SHP77 treated with DMSO at 0.1 percent for 48 hours (cell line): ENCODE measurements at places on chromosomes 12 and 14.

DNA sequence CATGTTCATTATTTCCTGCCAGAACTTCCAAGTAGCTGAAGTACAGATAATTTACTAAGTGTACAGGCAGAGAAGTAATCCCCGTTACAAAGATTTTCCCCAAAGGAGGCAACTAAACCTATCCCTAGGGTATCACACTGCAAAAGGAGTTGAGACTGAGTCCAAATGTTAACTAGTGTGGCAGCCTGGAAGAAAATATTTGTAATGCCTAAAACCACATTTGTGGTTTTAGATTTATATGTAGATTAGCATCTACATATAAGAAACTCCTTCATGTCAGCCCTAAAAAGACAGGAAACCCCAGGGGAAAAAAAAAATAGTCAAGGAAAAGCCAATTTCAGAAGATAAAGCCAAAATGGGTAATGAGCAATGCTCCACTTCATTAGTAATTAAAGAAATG, 1.4 kb upstream of the RNASE12 start:
- no peak for DNase-seq

DNA sequence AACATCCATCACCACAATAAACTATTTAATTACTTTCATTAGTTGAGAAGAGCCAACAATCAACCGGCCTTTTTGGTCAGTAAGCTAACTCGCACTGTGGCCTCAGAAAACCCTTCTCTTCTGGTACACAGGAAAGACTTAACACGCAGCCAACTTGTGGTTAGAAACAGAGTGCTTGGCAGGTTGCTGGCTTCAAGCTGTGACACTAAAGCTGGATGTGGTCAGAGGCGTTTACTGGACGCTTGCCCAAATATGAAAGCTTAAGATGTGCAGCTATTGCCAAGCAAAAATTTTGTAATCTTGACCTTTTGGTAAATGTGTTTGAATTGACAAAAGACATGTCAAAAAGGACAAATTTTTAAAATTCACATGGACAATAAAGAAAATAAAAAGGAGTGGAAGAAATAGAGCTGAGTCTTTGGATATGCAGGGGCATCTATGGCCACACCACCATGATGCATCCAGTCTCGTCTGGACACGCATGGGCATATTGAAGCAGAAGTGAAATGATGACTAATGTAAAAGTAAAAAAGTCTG, 2.6 kb upstream of the KLRK1 start:
- no peak for DNase-seq

GRCh38 chr14:71618716-71619115, 313.5 kb upstream of the RGS6 start:
- DNase-seq, result no peak

DNA sequence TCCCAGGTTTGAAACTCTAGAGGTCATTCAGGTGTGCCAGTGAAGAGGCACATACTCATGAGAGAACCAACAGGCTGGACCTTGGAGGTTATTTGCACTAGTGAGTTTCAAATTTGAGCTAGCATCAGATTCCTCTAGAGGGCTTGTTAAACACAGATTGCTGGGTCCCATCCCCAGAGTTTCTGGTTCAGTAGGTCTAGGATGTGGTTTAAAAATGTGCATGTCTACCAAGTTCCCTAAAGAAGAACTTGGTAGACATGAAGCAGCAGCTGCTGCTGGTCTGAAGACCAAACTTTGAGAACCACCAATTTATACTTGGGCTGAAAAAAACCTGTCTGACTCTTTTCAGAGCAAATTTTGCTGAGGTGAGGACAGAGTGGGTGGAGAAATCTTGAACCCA, 61.7 kb downstream of the SUSD6 start:
- DNase-seq, result no peak

GRCh38 chr12:102993537-102993936, 36.1 kb downstream of the ASCL1 start:
- no peak for DNase-seq

DNA sequence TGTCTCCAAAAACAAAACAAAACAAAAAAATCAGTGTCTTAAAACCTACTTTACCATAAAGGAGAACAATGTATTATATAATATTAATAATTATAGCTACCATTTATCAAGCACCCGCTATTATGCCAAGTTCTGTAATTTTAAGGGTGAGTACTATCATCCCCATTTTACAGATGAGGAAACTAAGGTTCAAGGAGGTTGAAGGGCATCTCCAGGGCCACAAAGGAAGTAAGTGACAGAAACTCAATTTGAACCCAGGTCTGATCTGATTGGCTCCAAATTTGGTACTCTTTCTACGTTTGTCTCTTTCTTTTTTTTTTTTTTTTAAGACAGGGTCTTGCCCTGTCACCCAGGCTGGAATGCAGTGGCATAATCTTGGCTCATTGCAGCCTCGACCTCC, 115.4 kb downstream of the BCAT1 start:
- DNase-seq, result no peak

- no peak for DNase-seq
These were observed 10.6 kb upstream of the VWF start for GRCh38 chr12:6135071-6135470.

DNA sequence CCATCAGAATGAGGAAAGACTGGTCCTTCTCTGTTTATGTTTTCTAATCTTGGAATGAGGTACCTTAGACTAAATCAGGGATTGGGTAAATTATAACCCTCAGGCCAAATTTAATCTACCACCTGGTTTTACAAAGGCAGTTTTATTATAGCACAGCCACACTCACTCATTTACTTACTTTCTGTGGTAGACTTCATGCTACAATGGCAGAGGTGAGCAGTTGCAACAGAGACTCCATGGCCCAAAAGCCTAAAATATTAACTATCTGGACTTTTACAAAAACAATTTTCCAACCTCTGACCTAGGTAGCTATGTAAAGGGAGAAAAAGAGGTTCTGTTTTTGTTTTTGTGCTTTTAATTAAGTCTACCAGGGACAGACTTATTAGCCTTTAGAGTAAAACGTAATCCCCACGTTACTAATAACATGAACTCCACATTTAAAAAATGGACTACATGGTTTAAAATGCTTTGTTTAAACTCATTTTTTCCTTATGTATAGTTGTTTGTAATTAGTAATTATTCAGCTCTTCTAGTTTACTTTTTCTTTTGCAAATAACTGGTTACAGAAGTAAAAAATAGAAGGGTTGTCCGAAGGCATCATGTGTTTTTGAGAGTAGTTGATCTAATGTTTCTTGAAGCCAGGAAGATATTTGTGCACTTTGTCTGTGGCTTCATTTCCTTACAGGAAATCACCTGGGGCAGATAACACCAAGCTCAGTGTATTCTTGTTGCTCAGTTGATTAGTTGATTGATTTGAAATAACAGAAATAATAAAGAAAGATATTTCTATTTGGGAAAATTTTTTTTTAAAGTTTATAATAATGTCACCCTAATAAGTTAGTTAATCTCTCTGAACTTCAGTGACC, 57.6 kb upstream of the ATP2B1 start:
- DNase-seq, result no peak

GRCh38 chr14:38948171-38948570, 154.9 kb downstream of the SEC23A start:
- no peak for DNase-seq

DNA sequence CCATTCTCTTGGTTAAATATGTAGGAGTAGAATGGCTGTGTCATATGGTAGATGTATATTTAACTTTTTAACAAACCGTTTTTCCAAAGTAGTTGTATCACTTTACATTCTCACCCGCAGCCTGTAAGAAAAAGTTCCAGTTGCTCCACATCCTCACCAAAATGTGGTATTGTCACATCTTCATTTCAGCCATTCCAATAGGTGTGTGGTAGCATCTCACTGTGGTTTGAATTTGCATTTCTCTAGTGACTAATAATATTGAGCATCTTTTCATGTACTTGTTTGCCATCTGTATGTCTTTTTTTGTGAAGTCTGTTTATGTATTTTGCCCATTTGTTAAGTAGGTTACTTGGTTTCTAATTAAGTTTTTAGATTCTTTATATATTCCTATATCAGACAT, 78.6 kb downstream of the TBK1 start:
- DNase-seq, result no peak

DNA sequence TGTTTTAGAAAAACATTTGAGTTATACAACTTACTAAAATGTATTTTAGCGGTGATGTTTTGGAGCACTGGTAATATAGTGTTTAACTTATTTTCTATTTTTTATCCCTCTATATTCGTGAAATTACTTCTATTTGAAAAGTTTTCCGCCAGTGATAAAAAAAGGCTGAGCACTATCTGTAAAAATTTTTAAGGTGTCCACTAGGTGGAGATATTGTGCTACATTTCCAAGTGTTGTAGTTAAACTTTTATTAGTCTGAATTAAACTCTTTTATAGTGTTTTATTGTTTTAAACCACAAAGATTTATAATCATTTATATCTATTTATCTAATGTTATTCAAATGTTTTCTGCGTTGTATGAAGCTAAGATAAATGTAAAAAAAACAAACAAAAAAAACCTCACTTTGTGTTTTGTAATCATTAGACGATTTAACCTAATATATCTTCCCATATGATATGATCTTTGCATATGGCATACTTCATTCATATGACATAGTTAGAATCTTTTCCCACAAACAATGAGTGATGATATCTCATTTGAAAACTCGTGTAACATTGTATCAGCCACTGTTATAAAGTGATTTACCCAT, 11.8 kb downstream of the ALG10B start:
- DNase-seq, result peak; percentile 19

DNA sequence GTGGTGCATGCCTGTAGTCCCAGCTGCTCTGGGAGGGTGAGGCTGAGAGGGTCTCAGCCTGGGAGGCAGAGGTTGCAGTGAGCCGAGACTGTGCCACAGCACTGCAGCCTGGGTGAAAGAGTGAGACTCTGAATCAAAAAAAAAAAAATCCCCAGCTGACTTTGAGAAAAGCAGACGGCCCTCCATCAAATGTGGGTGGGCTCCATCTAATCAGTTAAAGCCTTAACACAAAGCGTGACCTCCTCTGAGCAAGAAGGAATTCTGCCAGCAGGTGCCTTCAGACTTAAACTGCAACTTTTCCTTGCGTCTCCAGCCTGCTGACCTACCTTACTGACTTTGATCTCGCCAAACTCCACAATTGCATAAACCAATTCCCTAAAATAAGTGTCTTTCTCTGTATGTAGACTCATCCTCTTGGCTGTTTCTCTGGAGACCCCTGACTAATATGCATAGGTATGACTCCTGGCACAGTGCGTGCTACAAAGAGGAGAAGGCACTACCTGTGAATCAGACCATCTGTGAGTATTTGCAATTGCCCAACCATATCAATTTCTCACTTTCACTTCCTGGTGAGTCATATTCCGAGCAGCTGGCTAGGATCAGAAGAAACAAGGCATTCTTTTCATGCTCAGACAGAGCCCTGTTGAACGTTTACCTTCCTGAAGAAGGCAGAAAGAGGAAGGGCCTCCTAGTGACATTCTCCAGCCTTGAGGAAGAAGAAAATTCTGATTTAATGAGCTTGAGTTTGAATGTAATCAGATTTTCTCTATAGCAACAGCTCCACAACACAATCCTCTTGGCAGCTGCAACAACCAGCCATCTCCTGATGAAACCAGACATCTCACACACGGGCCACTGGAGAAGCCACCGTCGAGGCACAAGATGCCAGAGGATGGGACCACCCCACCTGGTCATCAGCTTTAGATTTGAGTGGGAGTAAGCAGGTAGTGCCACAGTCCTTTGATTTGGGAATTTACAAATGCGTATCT, 54.3 kb downstream of the CLMN start:
- DNase-seq, result peak; percentile 19

GRCh38 chr12:40655451-40655850, 36.8 kb upstream of the CNTN1 start:
- no peak for DNase-seq

- peak; percentile 53 for DNase-seq
These were observed 41.9 kb upstream of the NCOR2 start for GRCh38 chr12:124609041-124609989.

DNA sequence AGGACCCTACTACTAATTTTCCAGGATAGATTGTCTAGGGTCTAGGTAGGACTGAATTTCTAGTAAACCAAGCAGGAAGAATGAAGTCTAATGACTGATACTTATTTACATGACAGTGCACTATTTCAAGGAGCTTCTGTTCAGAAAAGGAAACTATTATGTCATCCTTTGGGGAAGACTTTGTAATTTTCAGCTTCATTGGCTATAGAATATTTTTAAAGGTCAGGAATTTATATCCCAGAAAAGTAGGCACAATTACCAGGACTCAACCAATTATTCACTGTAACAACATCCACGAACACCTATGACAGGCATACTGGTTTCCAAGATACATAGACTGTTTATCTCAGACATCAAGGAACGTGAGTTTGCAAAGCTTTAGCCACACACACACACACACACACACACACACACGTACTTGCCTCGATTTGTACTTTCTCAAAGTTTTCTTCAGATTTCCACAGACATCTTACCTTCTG, 23.2 kb downstream of the OR6S1 start:
- DNase-seq, result no peak

- no peak for DNase-seq
These were observed 6.9 kb downstream of the RTRAF start for GRCh38 chr14:51996148-51996746.

GRCh38 chr12:120741476-120742421, 16.1 kb downstream of the ACADS start:
- DNase-seq, result no peak

GRCh38 chr12:7113389-7113871, 4.4 kb upstream of the C1RL start:
- DNase-seq, result no peak

DNA sequence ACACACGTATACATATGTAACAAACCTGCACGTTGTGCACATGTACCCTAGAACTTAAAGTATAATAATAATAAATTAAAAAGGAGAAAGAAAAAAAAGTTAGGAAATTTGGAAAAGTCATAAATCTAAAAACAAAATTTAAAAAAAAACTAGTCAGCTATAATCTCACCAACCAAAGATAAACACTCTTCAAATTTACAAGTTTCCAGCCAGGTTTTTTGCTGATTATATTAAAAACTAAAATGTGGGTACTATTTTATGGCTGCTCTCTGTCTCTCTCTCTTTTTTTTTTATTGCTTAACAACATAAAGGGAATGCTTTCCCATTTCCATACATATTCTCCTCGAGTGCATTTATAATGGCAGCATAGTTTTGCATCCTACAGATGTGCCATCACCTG, 25.0 kb upstream of the RNASE3 start:
- DNase-seq, result no peak

- no peak for DNase-seq
These were observed 73.8 kb downstream of the PRKCH start for GRCh38 chr14:61395115-61395725.

DNA sequence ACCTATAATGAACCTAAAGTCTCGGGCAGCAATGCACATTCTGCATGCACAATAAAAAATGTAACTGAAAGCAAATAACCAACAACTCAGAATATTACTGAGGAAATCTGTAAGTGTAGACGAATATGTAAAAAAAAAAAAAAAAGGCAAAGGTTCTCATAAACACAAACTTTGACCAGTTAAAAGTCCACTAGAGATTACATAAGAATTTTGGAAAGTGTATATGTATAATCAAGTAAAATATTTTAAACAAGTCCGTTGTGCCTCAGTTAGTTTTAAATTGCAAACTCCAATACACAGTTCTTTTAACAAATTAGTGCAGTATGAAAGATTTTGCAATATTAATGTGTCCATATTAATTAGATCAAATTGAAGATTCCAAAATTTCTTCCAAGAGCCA, 35.3 kb upstream of the PAPOLA start:
- no peak for DNase-seq
